NCI-H1105 (cell line): ENCODE measurements at places on chromosomes 5 and 9.

DNA sequence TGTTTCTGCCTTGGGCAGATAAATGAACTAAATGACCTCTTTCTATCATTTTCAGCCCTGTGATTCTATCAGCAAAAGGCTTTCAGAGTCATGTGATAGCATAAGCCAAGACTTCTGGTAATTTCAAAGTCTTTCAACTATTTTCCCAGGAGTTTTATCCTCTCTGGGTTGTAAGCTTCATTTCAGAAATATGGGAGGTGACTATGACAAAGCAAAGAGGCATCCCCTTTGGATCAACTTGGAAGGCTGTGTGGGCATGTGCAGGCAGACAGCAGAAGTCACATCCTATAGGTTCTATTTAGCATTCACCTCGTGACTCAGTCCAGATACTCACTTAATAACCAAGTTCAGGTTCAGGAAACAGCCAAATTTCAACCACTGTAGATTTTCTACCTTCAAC lies 149.0 kb upstream of the FST start:
- no peak for DNase-seq

GRCh38 chr9:94584555-94584954 lies 9.1 kb downstream of the FBP2 start:
- DNase-seq: no peak

- DNase-seq: no peak
Observed at GRCh38 chr5:136686192-136686872, 321.0 kb upstream of the TRPC7 start.

DNA sequence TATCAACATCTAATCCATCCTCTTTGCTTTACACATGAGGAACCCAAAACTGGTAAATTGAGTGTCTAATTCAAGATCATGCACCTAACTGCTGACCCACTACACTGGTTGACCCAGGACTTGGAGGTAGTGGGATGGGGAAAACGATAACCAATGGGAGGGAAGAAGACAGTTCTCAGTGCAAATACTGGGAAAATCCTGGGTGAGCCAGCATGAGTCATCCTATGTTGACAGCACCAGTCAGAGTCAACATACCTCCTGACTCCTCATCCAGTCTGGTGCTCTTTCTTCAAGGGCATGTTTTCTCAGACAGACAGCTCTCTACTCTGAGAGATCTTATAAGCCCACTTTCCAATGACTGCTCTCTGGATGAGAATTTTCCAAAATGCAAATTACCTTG lies 232.8 kb upstream of the PTGER4 start:
- DNase-seq: no peak

GRCh38 chr5:169153405-169153804 lies 147.5 kb downstream of the SLIT3 start:
- DNase-seq: no peak

GRCh38 chr5:91956738-91957137 lies 573.6 kb upstream of the ARRDC3 start:
- DNase-seq: no peak

DNA sequence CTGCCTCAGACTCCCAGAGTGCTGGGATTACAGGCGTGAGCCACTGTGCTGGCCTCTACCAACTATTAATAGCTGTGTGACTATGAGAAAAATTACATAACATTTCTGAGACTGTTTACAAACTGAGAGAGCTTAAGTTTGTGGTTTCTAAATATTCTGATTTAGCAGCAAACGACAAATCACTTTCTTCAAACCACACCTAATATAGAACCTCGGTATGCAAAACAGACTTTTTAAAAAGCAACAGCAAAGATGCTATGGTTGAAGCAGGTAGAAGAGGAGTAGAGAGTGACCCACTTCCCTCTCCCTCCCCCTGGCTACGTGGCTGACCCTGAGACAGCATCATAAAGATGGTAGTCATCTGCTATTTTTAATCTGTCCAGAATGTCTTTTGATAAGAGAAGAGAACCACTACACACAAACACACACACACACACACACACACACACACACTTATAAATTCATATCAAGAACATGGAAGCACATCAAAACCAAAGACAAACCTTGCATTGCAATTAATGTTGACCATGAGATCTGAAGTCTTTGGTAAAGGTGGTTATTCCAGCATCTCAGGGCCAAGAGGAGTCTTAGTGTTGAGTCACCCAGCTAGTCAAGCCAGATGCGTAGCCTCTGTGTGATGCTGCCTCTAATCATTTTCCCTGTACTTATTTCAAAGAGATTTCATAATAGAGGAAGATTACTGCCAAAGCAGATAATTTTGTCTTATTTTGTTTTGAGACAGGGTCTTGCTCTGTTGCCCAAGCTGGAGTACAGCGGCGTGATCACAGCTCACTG lies 58.1 kb upstream of the TMEM215 start:
- DNase-seq: no peak

GRCh38 chr9:124480621-124480981 lies 26.6 kb downstream of the NR5A1 start:
- no peak for DNase-seq

- DNase-seq: no peak
Observed at GRCh38 chr9:68708513-68708912, 3.5 kb downstream of the PIP5K1B start.

DNA sequence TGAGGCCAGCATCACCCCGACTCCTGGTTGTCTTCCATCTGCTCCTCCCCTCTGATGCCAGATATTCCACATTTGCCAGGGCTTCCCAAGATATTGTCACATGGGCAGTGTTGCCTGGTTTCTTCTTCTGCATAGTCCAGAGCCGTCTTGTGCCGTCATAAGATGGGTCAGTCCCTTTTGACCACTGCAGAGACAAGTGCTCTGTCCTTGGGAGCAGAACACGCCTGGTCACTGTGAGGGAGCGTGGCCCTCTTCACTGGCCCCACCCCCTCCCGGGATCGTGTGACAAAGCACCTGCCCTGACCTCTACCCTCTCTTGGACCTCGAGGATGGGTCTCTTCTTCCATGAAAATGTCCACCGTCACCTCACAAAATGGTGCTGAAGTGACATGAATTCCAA lies 41.6 kb downstream of the UBE2QL1 start:
- no peak for DNase-seq

DNA sequence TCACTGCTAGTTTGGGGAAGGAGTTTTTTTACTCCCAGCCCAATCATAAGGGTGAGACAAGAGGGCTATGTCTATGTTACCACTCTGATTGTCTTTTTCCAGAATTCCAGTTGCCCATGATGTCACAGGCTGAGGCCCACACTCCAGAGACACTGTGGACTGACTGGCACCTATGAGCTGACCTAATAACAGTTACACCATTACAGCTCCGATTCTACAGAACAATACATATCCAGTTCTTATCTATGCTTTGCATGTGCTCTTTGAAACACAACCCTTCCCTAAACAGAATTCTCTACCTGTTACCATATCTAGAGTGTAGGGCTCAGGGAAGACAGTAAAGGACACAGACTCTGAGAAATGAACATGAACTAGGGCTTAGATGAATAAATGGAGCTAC lies 45.7 kb upstream of the ALDOB start:
- DNase-seq: no peak

DNA sequence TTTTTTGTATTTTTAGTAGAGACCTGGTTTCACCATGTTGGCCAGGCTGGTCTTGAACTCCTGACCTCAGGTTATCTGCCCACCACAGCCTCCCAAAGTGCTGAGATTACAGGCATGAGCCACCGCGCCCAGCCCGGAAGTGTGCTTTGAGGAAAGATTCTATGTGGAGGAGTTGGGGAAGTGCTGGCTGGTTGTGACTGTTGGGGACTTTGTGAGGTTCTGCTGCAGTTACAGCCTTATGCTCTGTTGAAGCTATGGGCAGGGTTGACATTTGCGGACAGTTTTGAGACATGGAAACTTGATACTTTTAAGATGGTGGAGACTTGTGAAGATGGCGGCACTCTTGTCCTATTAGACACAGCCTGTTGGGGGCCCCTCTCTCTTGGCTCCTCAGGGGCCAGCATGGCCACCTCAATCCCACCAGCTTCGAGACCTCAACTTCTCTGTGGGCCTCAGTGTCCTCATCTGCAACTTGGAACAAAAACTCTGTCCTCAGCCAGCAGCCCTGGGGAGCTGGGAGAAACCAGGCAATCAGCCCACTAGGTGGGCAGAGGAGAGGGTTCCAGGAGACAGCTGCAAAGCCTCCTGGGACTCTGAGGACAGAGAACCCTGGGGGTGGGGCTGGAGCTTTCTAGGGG lies 24.9 kb downstream of the C9orf50 start:
- no peak for DNase-seq

DNA sequence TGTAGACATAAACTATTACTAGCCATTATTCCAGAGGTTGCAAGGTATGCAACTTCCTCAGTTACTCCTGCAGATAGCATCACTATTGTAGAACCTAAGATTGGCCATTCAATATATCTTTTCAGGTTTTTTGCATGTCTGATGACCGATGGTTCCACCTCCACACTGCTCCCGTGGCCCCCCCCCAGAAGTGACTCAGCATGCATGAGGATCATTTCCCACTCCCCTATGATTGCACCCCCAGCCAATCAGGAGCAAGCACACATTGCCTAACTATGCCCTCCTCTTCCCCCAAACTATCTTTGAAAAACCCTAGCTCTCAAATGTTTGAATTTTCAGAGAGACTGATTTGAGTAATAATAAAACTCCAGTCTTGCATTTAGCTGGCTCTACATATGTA lies 601.4 kb upstream of the TLE4 start:
- DNase-seq: no peak

- DNase-seq: no peak
Observed at GRCh38 chr9:73182928-73183327, 31.3 kb downstream of the ANXA1 start.

GRCh38 chr9:78972303-78972999 lies 599.3 kb upstream of the TLE4 start:
- DNase-seq: peak; percentile 94

GRCh38 chr5:30405821-30406220 lies 787.7 kb upstream of the CDH6 start:
- DNase-seq: no peak

DNA sequence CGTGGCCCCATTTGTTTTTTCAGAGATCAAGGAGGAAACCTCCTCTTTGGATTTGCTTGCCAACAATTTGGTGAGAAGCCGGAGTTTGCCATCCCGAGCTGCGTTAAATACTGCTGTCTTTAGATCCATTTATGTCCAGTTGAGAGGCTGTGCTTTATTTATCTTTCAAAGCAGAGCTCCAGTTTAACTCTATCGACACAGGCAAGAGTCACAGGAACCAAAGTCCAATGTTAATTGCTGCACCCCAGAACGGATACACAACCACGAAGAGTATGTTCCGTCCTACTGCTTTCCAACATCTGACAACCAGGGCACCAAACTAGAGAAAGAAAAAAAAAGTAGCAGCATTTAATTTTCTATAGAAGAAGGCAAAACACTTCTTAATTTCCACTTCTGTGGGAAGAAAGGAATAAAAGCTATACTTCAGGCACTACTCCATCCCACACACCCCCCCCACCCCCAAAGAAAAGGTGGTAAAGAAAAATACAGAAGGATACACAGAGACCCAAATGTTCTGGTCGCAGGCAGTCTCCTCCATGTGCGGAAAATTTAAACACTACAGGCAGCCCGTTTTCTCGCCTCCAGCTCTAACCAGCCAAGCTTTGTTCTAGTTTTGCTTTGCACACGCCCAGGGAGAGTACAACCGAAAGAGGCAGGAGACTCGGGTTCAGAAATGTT lies 1.1 kb downstream of the FEM1C start:
- peak; percentile 3 for DNase-seq

- no peak for DNase-seq
Observed at GRCh38 chr9:105416840-105417239, 31.0 kb upstream of the FSD1L start.

GRCh38 chr5:133952729-133953567 lies 15.5 kb downstream of the C5orf15 start:
- DNase-seq: no peak

- DNase-seq: no peak
Observed at GRCh38 chr5:138963763-138964371, 88.7 kb upstream of the LRRTM2 start.

GRCh38 chr5:171484460-171484899 lies 65.0 kb downstream of the FGF18 start:
- DNase-seq: no peak

- DNase-seq: no peak
Observed at GRCh38 chr5:178537467-178538371, 52.5 kb downstream of the COL23A1 start.

DNA sequence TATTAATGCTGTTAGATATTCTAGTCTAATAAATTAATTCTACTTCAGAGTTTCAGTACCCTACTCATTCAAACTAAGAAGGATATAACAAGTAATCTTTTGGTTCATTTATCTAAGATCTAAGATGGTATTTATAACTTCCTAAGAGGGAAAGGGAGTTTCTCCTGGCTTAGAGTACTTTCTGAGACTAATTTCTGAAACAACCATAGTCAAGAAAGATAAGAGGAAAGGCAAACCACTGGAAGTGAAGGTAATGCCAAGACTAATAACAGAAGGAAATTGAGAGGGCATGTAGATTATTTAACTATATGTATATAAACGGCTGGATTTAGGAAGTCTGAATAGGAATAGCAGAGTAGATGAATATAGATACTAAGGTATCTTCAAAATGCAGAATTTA lies 112.4 kb upstream of the ACOT12 start:
- DNase-seq: no peak

GRCh38 chr5:167285591-167285990 lies 1005.9 kb upstream of the WWC1 start:
- DNase-seq: no peak

DNA sequence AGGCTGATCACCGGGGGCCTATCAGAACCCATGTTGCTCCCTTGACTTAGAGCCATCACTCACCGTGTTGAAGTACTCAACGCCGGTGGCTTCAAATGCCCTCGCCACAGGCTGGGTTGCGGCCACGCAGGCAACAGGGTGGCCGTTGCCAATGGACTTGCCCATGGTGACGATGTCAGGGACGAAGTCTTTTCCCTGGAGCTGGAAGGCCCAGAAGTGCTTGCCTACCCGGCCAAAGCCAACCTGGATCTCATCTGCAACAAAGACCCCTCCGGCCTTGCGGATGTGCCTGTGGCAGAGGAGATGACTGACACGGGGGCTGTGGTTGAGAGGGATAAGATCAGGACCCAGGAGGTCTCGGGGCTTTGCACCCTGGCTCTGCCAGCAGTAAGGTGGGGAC lies 10.3 kb downstream of the PHYKPL start:
- DNase-seq: no peak

DNA sequence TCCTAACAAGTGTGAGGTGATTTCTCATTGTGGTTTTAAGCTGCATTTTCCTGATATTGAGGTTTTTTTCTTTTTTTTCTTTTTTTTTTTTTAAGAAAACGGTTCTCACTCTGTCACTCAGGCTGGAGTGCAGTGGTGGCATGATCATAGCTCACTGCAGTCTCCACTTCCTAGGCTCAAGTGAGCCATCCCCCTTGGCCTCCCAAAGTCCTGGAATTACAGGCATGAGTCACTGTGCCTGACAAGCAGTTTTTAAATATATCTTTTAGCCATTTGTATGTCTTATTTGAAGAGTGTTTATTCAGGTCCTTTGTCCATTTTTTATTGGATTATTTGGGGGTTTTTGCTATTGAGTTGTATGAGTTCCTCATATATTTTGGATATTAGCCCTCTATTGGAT lies 53.8 kb downstream of the GCNT1 start:
- DNase-seq: no peak

- no peak for DNase-seq
Observed at GRCh38 chr5:41065691-41066335, 5.3 kb downstream of the MROH2B start.
